ENCODE measurements at places on chromosomes 16 and 17.

DNA sequence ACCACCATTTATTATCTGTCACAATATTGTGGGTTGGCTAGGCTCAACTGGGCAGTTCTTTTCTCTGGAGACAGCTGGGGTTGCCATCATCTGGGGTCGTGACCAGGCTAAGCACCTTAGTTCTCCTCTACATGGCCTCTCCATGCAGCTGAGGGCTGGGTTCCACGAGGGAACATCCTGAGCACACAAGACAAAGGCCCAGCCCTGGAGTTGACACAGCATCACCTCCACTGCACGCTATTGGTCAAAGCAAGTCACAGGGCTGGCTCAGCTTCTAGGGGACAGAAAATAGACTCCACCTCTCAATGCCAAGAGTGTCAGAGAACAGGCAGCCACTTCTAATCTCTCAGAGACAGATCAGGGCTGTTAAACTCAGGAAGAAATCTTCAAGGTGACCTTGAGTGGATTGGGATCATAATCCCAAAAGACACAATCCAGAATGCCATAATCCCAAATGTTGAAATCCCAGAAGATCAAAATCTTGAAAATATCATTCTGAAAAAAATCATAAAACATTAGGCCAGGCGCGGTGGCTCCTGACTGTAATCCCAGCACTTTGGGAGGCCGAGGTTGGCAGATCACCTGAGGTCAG lies 13.0 kb upstream of the USP10 start:
- no peak for DNase-seq

DNA sequence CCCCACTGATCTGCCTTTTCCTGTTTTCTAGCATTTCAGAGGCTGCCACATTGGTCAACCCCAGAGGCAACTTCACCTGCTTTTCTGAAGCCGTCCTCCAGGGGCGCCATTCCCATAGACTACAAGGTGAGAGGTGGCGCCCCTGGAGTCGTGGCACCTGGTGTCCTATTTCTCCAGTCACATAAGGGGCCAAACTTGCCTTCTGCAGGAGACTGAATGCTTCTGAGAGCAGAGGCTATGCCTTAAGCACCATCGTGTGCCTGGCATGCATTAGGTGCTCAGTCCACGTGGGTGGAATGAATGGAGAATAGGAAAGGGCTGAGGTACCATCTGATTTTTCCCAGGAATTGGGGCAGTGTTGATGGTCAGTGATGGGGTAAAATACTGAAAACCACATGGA lies 164.8 kb downstream of the HAPSTR1 start:
- no peak for DNase-seq

DNA sequence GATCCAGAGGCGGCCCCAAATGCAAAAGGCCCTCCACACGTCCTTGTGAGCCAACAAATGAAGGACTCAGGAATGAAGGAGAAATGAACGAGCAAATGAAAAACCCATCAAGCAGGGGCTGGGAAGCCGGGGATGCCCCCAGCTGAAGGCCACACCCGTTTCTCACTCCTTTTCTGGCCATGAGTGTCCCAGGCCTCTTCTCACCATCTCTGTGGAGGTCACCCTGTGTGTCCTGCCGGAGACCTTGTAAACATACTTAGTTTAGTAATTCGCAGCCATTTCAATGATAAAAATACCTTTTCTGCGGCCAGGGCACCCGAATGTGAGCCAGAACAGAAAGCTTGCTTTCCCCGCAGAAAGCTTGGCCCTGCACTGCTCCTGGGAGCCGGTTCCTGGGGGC lies 21.1 kb upstream of the AATK start:
- DNase-seq: no peak

DNA sequence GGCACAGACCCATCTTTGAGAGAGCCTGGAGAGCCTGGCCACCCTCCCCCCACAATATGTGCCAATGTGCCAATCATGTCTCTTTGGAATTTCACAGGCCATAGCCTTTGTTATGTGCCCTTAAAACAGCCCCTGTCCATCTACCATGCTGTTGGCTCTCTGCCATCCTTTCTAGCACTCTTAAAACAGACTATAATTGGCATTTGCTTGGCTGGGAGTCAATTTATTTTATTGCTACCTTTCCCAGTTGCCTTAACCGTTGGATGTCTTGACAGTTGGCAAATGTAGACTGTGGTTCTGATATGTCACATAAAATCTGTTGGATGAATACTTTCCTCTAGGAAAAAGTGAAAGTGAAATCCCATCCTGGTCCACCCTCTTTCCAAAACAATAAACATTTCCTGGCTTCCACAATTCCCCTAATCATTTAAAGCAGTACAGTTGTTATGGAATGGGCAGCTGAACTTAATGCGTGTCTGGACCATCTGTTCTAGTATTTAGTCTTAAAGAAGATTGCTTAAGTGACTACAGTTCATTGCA lies 394.0 kb downstream of the KCNJ2 start:
- no peak for DNase-seq

DNA sequence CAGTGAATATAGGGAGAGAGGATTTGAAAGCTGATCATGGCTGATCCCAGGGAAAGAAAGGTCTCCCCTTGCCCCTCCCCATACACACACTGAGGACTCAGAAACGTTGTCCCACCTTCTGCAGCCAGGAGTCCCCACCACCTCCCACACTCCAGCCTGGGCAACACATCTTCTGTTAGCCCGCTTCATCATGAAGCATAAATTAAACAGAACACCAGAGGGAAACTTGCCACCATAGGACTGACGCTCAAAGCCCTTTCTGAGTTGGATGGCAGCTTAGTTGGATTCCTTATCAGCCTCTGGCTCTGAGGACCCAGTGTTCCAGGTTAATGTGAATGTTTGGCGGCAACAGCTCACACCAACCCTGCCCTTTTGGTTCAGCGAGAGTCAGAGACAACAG lies 33.9 kb downstream of the ARHGAP27 start:
- no peak for DNase-seq

GRCh38 chr16:72876221-72876620 lies 171.7 kb downstream of the ZFHX3 start:
- no peak for DNase-seq

DNA sequence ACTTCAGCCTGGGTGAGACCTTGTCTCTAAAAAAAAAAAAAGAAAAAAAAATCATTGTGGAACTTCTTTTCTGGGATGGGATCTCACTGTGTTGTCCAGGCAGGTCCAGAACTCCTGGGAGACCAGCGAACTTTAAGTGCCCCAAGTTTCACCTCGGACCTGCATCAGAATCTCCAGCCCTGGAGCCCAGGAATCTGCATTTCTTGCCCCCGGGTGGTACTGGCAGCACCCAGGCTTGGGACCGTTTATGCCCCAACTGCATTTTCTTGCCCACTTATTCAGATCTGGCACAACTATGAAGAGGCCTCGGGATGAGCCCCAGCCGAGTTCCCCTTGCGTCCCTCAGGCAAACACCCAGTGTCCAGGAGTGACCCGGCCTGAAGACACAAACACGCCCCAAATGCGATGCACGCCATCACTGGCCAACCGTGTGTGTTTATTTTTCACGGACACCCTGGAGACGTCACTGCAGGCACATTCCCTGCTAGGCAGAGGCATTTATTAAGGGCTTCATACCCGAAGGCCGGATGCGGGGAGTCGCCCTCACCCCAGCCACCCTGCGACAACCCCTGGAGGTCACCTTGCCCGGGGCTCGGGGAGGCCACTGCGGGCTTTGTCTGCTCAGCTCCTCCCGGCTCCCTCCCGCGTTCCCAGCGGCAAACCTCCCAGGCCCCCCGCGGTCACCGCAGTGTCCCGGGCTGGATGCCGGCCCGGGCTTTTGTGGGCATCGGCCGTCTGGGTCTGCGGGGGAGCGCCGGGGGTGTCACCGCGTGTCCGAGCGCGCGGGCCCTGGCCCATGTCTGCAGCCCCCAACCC lies 684 bp upstream of the SPIRE2 start:
- no peak for DNase-seq

GRCh38 chr16:80670170-80670865 lies 129.5 kb downstream of the DYNLRB2 start:
- no peak for DNase-seq

- no peak for DNase-seq
These were observed 36.8 kb upstream of the PABPN1L start for GRCh38 chr16:88903267-88903666.

DNA sequence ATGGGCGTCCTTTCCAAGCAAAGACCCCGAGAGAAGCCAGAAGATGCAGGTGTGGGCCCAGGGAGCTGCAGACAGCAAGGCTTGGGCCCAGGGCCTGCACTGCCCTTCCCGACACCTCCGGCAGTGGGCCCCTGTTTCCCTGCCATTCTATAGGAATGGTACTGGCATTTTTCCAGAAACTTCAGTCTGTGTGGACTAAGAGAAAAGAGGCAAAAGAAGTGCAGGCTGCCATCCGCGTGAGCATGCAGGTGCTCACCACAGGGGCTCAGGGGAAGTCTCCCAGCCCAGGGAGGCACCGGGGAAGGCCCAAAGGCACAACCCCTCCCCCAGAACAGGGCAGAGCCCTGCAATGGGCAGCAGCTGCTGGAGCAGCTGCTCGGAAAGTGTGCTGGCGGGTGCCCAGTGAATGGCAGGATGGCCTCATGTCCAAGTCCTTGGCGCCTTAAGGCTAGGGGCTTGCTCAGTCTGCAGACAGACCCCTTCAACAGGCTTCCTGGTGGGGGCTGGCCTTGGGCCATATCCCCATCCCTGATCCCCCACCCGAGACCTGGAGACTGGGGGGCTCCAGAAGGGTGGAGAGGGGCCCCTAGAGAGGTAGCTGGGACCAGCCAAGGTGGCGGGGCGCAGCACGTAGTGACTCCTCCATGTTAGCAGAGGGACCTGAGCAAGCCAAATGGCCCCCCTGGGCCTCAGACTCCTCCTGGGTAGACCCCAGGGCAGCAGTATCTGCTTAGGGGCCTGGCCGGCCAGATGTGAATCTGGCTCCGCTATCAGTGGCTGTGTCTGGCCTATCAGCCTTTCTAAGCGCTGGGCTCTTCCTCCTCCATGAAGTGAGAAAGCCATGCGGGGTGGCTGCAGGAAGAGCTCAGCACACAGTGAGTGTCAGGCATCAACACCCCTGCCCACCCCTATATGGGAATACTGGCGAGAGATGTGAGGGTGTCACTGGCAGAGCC lies 6.7 kb upstream of the TPPP3 start:
- DNase-seq: no peak

DNA sequence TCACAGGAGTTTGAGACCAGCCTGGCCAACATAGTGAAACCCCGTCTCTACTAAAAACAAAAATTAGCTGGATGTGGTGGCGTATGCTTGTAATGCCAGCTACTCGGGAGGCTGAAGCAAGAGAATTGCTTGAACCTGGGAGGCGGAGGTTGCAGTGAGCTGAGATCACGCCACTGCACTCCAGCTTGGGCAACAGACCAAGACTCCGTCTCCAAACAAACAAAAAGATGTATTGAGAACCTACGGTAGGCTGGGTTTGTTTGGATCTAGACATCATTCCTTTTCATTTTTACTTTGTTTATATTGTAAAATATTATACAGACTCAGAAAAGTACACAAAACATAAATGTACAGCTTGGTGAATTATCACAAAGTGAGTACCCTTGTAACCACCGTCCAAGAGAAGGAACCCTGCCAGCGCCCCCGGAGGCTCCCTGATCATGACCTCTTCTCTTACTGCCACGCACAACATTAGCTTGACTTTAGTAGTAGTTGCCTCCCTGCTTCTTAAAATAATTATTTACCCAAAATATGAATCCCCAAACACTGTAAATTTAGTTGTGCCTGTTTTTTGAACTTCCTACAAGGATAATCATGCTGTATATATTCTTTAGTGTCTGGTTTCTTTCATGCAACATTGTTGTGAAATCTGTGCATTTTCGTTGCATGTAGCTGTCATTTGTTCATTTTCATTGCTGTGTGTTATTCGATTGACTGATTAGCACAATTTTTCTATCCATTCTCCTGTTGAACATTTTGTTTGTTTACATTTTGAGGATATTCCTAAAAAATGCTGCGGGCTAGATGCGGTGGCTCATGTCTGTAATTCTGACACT lies 56.5 kb downstream of the KSR1 start:
- DNase-seq: no peak

DNA sequence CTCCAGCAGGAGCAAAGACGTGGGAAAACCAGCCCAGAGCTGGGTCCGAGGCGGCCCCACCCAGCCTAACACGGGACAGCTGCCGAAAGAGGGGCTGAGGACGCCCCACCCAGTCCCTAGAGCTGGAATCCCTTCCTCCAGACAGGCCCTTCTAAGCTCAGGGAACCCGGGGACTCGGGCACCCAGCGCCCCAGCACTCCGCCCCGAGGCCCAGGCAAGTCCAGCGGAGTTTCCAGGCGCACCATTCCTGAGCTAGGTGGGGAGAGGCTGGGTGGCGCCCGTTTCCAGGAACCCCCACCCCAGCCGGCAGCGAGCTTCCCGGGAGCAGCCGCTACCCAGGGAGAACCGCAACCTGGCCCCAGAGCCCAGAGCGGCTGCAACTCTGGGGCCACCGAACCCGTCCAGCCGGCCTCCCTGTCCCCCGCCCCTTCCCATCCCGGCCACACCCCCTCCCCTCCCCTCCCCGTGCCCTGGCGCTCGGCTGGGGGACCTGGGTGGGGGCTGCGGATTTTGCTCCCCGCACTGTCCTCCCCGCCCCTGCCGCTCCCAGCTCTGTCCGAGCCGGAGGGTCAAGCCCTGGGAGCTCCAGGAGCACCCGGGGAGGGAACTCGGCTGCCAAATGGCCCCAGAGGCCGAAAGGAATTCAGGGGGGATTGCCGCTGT lies 536 bp downstream of the TMC6 start:
- DNase-seq: no peak

GRCh38 chr17:31134576-31134975 lies 39.8 kb downstream of the NF1 start:
- no peak for DNase-seq

GRCh38 chr17:35630530-35631148 lies 43.5 kb downstream of the AP2B1 start:
- no peak for DNase-seq

DNA sequence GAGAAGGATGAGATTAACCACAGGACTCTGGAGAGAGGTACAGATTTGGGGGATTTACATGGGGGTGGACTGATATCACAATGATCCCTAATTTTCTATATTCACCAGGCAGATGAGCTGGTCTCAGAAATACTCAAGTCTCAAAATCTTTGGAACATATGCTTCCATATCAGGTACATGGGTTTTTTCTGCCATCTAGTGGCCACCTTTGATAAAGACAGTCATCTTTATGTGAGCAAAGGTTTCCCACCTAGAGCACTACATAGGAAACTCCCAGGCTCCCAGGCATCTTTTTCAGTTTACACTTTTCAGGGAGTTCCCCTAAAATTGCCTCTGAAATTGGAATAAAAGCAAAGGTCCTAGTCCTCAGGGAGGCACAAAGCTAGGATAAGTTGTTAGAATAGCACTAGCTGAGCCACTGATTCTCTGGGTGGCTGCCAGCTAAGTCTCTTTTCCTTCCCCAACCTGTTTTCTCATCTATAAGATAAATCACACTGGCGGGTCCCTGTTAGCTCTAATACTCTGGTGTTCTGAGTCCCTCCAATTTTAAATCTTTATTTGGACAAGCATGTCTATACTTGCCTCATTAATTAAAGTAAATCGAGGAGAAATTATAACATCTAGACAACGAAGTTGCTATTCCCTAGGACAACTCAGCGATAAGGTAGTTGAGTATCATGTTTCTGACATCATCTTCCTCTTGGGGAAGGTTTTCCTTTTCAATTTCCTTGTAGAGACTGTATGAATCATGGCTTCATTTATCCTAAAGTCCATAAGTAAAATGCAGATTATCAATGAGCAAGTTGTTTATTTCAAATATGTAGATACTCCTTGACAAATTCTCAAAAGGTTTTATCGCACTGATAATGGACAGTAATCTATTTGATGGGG lies 19.0 kb upstream of the MON1B start:
- DNase-seq: peak; percentile 30

- no peak for DNase-seq
These were observed 200.1 kb downstream of the XYLT1 start for GRCh38 chr16:17270683-17271109.
